ENCODE measurements at places on chromosomes 11 and 22. TPM values are rescaled to one million over a fixed set of nuclear protein-coding genes. Genes with fewer than 3 reads are reported as not detected.

GRCh38 chr22:46662226-46662625 is 42.0 kb downstream of the GRAMD4 start:
- H3K27ac ChIP-seq: no peak overlapping the region
- no peak overlapping the region for H3K4me3 ChIP-seq
- no peaks in the 10 kb centered on the region for H3K27me3 ChIP-seq
- no peak for DNase-seq
- H3K4me1 ChIP-seq: peaks cover 23% of the 10 kb centered on the region

Gene TESMIN
- total RNA-seq: 8.3 TPM

GRCh38 chr22:39947220-39948216 is 12.7 kb upstream of the TMA7B start:
- no peaks in the 10 kb centered on the region for H3K36me3 ChIP-seq
- no peaks in the 10 kb centered on the region for H3K27me3 ChIP-seq
- peaks cover 81% of the 10 kb centered on the region for H3K4me1 ChIP-seq
- peak overlapping the region; percentile 52 for H3K4me3 ChIP-seq

- DNase-seq: no peak
- no peak overlapping the region for H3K27ac ChIP-seq
- no peak overlapping the region for H3K4me3 ChIP-seq
- H3K27me3 ChIP-seq: no peaks in the 10 kb centered on the region
- no peaks in the 10 kb centered on the region for H3K36me3 ChIP-seq
Measured at GRCh38 chr11:203945-204586, 3.1 kb downstream of the BET1L start.

DNA sequence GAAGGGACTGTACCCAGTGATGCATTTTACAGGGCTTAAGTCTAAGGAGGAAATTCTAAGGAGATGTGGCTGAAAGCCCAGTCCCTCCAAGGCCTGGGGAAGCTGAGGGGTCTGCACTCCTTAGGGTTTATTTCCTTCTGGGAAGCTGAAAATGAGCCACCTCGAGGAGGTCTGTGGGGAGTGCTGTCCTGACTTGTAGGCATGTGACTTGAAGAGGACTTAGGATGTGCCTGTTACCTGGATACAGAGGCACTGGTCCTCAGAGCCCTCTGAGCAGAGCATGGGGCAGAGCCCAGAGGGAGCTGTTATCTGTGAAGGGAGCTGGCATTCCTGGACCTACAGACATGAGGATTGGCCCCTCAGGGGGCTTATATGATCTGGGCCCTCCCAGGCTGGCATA is 77.1 kb downstream of the TP53I11 start:
- H3K4me3 ChIP-seq: no peak overlapping the region
- H3K36me3 ChIP-seq: no peaks in the 10 kb centered on the region
- DNase-seq: no peak
- H3K27ac ChIP-seq: no peak overlapping the region

DNA sequence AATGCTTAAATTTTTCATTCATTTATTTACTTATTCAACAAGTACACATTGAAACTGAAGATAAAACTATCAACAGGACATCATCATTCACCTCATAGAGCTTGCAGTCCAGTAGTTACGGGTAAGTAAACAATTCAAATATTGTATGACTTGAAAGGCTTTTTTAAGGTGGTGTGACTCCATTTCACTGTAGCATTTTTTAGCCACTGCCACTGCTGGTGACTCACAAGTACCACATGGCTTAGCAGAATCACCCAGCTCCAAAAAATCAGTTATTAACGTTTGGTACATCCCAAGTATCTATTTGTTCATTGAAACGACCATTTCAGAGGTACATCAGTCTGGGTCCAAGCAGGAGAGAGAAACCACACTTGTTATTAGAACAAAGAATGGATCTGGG is 427.9 kb upstream of the DDI1 start:
- no peak overlapping the region for H3K4me3 ChIP-seq
- no peaks in the 10 kb centered on the region for H3K27me3 ChIP-seq
- DNase-seq: no peak

DNA sequence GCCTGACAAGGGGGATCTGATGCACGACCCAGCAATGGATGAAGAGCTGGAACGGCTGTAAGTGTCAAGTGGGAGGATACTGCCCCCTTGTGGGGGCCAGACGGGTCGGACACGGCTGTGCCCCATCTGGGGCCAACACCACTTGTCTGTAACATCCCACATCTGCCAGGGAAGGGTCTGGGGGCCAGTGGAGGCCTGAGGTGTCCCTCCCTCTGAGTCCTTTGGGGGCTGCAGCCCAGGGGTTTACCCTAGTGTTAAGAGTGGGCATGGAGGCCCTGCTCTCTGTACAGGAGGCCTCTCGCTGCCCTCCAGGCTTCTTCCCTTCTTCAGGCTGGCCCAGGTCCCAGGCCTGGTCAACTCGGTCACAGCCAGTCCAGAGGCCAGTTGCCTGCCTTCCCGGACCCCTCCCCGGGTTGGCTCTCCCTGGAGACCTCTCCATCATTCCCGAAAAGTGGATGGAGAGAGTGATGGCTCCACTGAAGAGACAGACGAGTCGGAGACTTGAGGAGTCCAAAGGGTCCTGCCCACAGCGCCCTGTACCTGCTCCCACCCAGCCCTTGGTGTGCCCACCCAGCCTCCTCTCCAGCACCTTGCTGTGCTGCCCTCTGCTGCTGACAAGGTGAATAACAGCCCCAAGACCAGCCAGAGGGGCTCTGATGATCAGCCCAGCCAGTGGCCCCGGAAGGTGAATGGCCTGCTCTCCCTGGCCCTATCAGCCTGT is 15.4 kb downstream of the ARFGAP2 start:
- no peak overlapping the region for H3K4me3 ChIP-seq
- no peaks in the 10 kb centered on the region for H3K27me3 ChIP-seq
- H3K27ac ChIP-seq: no peak overlapping the region
- H3K4me1 ChIP-seq: no peaks in the 10 kb centered on the region
- peaks cover 28% of the 10 kb centered on the region for H3K36me3 ChIP-seq

GRCh38 chr11:72675221-72675620 is 999 bp upstream of the PDE2A start:
- no peak for DNase-seq
- no peaks in the 10 kb centered on the region for H3K36me3 ChIP-seq
- H3K27ac ChIP-seq: no peak overlapping the region
- no peak overlapping the region for H3K4me3 ChIP-seq

DNA sequence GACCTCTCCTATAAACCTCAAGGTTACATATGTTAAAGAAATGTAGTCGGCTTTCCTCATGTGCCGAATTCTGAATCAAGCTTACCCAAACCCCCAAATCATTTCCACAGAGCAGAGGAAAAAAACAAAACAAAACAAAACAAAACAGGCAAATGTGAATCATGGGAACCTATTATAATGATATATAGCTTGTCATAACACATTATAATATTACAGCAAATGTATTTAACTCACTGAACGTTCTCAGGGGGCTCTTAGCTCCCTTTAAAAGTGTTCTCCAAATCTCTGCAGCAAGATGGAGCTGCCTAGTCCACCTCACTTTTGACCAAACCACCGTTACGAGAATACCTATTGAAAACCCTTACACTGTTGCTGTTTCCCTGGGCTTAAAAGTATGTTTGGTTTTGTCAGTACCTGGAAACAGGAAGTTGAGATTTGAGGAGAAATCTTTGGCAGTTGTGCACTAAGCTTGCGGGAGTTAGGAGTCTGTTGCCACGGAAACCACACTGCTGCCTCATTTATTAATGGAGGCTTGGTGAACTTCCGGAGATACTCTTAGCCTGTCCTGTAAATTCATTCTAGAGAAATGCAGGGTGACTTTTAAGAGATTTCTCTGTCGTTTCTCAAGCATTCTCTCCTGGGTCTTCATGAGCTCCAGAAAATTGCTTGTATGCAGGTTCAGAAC is 167.0 kb upstream of the RASSF10 start:
- no peak overlapping the region for H3K27ac ChIP-seq
- H3K27me3 ChIP-seq: no peaks in the 10 kb centered on the region
- H3K4me1 ChIP-seq: no peaks in the 10 kb centered on the region
- no peak for DNase-seq
- H3K36me3 ChIP-seq: no peaks in the 10 kb centered on the region

Gene SRPRA
- 142 TPM for total RNA-seq

All from T-cell (primary cell).